ENCODE measurements at places on chromosomes 11 and 22. TPM values are rescaled to one million over a fixed set of nuclear protein-coding genes. Genes with fewer than 3 reads are reported as not detected.

DTX4 gene
- 0.59 TPM for total RNA-seq

RRP7A gene
- 58.6 TPM for total RNA-seq

CFL1 gene
- 768 TPM for total RNA-seq

HBE1 gene
- not detected for total RNA-seq

INCENP gene
- 34.9 TPM for total RNA-seq

OR8G5 gene
- total RNA-seq = not detected

OR10D3 gene
- not detected for total RNA-seq

NTM gene
- total RNA-seq = 2.6 TPM

OR8H3 gene
- total RNA-seq = not detected

RAPSN gene
- total RNA-seq = not detected

MUC6 gene
- not detected for total RNA-seq

HEPN1 gene
- not detected for total RNA-seq

CLDN5 gene
- not detected for total RNA-seq

GPR83 gene
- under 0.01 TPM for total RNA-seq

LARGE2 gene
- total RNA-seq = not detected

PIM3 gene
- total RNA-seq = 35.4 TPM

CHRM1 gene
- total RNA-seq = not detected

All from subcutaneous preadipocyte (primary cell).